ENCODE measurements at places on chromosomes 7 and 10.

GRCh38 chr10:125163803-125164202, 3.4 kb upstream of the CTBP2 start:
- no peak for DNase-seq

DNA sequence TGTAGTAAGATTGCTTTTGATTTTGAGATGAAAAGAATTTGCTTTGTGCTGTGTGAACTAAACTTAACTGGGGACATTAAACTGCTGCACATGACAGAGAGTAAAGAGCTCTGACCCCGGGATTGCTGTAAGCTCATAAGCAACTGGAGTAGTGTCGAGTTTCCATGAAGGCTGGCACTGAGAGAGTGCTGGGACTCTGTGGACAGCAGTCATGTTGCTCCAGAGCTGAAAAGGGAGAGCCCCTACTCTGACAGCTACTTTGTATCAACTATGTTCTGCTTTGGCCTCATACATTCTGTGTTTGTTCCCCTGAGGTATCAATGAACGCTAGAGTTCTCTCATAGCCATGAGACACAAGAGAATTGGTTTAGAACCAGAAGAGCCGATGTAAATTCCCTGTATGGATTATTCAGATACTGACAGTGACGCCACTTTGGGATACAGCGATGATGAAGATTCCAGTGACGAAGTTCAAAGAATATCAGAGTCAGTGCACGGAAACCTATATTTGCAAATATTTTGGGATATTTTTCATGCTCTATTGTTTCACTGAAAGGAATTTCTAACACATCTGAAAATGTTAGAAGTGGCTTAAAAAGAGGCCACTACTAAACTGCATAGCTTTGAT, 185.9 kb upstream of the DKK1 start:
- DNase-seq: no peak

DNA sequence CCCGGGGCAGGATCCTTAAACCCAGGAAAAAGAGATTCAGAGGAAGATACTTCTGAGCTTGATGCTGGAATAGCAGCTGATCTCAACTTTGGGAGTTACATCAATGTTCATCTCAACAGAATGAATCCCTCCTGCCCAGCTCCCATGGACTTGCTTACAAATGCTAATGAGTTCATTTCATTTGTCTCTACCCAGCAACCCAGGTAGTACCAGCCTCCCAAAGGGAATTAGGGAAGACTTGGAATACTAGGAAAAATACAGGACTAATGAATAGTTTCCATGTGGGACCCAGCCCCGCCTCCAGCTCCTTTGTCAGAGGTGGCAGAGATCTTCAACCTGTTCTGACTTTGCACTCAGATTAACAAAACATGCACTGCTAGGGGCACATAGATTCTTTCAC, 22.1 kb upstream of the TCF7L2 start:
- no peak for DNase-seq

- no peak for DNase-seq
These were observed 50.0 kb downstream of the ZNF22 start for GRCh38 chr10:45050551-45051235.

DNA sequence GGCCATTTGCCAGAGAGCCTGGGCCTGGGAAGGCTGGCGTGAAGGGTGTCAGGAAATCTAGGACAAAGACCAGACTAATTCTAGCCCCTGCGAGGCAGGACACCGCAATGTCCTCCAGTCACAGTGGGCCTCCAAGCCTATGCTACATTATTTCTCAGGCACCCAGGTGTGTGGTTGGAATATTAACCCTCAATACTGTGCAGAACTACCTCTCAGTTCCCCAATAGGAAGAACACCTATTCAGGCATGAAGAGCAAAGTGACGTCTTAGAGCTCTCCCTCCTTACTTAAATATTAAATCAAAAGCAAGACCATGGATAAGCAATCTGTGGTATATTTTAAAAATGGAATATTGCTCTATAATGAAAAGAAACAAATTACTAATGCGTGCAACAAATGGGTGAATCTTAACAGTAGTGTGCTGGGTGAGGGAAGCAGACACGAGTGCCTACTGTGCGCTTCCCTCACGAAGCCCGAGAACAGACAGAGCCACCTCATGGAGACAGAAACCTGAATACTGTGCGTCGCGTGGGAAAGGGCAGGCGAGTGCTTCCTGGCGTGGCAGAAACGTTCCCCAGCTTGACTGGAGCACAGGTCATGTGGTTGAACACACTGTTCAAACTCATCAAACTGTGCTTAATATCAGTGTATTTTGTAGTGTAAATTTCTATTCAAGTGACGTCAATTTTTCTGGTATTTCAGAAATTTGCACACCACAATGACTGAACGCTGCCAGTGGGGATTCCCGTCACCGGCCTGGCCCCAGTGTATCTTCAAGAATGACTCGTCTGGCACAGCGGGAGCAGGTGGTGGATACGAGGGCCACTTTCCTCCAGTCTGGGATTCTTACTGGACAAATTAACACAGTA, 15.5 kb upstream of the PTPRN2 start:
- no peak for DNase-seq

- no peak for DNase-seq
These were observed 17.8 kb downstream of the USP6NL start for GRCh38 chr10:11593612-11594011.
